NCI-H1417 treated with DMSO at 0.1 percent for 48 hours (cell line): ENCODE measurements at places on chromosomes 16 and 17.

GRCh38 chr16:23570992-23571632, 13.6 kb downstream of the UBFD1 start:
- no peak for DNase-seq

- no peak for DNase-seq
Observed at GRCh38 chr17:28230011-28230410, 89.0 kb upstream of the TMEM97 start.

DNA sequence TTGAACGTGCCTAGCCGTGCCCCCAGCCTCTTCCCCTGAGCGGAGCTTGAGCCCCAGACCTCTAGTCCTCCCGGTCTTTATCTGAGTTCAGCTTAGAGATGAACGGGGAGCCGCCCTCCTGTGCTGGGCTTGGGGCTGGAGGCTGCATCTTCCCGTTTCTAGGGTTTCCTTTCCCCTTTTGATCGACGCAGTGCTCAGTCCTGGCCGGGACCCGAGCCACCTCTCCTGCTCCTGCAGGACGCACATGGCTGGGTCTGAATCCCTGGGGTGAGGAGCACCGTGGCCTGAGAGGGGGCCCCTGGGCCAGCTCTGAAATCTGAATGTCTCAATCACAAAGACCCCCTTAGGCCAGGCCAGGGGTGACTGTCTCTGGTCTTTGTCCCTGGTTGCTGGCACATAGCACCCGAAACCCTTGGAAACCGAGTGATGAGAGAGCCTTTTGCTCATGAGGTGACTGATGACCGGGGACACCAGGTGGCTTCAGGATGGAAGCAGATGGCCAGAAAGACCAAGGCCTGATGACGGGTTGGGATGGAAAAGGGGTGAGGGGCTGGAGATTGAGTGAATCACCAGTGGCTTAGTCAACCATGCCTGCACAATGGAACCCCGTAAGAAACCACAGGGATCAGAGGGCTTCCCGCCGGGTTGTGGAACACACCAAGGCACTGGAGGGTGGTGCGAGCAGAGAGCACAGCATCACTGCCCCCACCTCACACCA, 724 bp downstream of the GAA start:
- no peak for DNase-seq

- DNase-seq, result no peak
Observed at GRCh38 chr16:71360378-71360777, 1.9 kb downstream of the CALB2 start.

DNA sequence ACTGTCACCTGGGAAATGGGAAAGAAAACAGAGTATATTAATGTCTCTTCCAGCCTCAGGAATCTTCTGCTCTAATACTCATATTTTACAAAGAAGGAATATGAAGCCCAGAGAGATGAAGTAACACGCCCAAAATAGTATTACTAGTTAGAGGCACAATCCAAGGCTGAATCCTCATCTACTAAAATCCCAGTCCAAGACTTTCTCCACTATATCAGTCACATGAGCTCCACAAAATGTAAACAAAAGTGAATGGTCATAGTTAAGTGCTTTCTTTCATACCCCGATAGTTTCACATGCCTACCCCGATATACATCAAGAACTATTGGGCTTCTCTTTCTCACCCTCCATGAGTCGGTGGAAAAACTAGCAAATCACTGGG, 965 bp downstream of the INTS2 start:
- no peak for DNase-seq
